ENCODE measurements at places on chromosomes 4 and X.

- DNase-seq, result no peak
These were observed 89.4 kb upstream of the NPY2R start for GRCh38 chr4:155119006-155119405.

GRCh38 chr4:4361883-4362282, 25.0 kb upstream of the NSG1 start:
- DNase-seq, result no peak

DNA sequence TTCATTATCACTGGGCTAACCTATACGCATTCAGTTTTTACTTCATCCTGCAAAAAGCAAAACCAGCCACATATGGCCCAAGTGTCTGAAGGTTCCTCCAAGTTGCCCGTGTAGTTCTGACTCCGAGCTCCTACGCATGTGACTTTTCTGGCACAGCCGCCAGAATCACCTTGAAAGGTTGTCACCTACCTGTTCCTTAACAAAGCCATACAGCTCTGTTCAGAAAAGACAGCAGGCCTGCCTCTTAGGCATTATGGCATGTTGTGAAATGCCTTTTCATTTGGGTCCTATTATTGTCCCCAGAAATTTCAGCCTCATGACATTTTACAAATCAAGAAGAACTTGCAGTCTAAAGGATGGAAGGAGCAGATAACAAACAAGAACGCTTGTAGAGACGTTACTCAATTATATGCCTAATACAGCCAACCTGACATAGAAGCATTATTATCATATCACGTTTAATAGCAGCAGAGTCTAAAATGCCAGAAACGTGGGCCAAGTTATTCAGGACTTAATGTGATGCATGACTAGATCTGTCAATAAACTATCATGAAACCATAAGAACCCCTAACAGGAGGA, 118.5 kb downstream of the RBM47 start:
- no peak for DNase-seq

DNA sequence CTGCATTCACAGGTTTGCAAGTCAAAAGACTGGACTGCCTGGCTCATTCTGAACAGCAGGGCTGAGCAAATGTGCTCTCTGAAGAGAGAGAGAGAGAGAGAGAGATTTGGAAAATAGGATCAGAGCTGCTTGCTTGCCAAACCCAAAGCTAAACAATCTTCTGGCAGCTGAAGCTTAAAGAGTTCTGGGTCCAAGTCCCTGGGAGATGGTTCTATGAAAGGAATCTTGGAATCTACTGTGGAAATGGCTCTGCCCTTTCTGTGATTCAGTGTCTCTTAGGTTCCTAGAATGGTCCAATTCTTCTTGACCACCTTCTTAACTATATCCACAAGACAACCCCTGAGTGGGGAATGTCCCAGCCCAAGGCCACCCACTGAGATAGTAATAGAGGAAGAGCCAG, 66.1 kb upstream of the EFNB1 start:
- no peak for DNase-seq

DNA sequence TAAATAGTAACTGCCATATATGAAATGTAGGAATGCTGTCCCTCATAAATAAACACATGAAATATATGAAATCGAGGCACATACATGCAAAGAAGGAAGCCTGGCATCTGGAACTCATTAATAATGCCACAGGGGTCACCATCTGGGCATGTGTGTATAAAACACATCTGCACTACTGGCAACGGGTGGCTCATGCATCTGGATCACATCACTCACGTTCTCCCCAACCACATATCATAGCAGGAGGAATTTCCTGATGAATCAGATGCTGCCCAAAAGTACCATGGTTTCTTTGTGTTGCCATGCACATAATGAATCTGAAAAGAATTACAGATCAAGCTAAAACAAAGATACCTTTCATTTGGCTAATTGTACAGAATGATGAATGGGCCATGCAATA, 28.6 kb downstream of the RNF175 start:
- DNase-seq, result no peak

GRCh38 chrX:22220941-22221340, 51.8 kb upstream of the CBLL2 start:
- no peak for DNase-seq

DNA sequence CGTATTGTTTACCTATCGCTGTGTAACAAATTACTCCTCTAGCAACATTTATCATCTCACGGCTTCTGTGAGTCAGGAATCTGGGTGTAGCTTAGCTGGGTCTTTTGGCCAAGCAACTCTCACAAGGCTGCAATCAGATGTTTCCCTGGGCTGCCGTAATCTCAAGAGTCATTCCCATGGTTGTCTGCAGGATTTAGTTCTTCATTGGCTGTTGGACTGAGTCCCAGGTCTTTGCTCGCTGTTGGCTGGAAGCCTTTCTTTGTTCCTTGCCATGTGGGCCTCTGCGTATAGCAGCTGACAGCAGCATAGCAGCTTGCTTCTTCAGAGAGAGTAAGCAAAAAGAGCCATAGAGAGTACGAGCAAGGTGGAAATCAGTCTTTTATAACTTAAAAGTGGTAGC, 16.8 kb downstream of the POLR2B start:
- DNase-seq, result no peak

DNA sequence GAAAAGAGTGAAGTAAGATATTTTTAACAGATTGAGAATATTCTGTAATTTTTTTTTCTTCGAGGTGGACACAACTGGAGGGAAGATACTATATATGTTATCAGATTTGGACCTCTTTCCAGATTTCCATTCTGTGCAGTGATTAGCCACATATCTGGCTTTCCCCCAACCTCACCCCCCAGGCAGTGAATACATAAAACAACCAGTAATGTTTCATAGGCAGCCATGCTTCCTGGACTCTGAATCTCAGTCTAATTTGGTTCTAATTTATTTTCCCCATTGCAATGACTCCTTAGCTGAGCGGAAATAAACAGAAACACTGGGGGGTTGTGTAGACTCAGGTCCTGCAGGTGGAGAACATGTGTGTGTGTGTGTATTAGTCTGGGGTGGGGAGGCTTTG, 226.5 kb downstream of the FBXW7 start:
- no peak for DNase-seq

- DNase-seq, result no peak
These were observed 93.6 kb downstream of the AFF2 start for GRCh38 chrX:148593987-148594386.

GRCh38 chr4:94000559-94000958, 172.0 kb downstream of the ATOH1 start:
- no peak for DNase-seq

- DNase-seq, result no peak
These were observed 66.0 kb upstream of the DDX60 start for GRCh38 chr4:168384437-168385141.

DNA sequence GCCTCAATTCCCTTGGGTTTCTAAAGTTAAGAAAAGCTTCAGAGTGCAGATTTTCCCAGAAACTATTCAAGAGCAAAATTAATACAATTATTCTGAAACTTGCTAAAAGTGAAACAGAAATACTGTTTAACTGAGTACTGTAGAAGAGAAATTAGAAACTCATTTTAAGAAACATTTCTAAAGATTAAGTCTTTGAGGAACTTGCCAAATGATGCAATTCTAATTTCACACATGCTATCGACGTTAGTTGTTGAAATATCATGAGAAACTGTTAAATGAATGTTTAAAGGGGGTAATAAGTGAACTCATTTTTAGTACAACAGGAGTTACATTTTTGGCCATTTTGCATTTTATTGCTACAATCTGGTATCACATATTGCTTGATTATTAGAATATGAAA, 125.3 kb upstream of the MAOA start:
- no peak for DNase-seq

GRCh38 chr4:62948108-62948507, 1461.1 kb downstream of the TECRL start:
- no peak for DNase-seq

GRCh38 chr4:11843927-11844326, 415.2 kb upstream of the HS3ST1 start:
- DNase-seq, result no peak

DNA sequence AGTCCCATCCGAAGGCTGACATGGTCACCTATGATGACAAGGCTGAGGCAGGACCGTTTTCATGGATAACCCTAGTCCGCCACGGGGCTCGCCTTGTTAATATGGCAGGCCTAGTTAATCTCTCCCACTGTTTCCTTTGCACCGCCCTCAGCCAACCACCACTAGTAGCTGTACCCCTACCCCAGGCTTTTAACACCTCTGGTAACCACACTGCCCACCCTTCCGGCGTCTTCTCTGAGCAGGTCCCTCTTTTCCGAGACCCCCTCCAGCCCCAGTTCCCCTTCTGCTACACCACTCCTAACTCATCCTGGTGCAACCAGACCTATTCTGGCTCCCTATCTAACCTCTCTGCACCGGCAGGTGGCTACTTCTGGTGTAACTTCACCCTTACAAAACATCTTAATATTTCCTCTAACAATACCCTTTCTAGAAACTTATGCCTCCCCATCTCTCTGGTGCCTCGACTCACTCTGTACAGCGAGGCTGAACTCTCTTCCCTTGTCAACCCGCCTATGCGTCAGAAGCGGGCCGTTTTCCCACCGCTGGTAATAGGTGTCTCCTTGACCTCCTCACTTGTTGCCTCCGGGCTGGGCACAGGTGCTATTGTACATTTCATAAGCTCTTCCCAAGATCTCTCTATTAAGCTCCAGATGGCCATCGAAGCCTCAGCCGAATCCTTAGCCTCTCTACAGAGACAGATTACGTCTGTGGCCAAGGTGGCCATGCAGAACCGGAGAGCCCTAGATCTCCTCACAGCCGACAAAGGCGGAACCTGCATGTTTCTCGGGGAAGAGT, 964.4 kb downstream of the RPA4 start:
- DNase-seq, result no peak

GRCh38 chrX:122272011-122272410, 912.1 kb upstream of the GRIA3 start:
- no peak for DNase-seq

- DNase-seq, result no peak
These were observed 14.7 kb upstream of the GSX2 start for GRCh38 chr4:54085284-54085683.

GRCh38 chrX:132948648-132949260, 9.7 kb downstream of the HS6ST2 start:
- no peak for DNase-seq

DNA sequence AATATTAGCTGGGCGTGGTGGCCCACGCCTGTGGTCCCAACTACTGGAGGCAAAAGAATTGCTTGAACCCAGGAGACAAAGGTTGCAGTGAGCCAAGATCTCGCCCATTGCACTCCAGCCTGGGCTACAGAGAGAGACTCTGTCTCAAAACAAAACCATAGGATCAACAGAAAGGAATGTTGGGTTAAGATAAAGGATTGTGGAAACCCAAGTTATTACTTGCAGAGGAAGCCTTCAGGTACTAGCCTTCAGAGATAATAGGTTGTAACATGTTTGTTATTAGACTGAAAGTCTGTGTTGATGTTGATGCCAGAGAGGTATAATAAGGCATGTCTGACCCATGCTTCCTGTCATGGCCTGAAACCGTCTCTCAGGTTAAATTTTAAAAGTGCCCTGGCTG, 16.9 kb downstream of the SSX5 start:
- no peak for DNase-seq

DNA sequence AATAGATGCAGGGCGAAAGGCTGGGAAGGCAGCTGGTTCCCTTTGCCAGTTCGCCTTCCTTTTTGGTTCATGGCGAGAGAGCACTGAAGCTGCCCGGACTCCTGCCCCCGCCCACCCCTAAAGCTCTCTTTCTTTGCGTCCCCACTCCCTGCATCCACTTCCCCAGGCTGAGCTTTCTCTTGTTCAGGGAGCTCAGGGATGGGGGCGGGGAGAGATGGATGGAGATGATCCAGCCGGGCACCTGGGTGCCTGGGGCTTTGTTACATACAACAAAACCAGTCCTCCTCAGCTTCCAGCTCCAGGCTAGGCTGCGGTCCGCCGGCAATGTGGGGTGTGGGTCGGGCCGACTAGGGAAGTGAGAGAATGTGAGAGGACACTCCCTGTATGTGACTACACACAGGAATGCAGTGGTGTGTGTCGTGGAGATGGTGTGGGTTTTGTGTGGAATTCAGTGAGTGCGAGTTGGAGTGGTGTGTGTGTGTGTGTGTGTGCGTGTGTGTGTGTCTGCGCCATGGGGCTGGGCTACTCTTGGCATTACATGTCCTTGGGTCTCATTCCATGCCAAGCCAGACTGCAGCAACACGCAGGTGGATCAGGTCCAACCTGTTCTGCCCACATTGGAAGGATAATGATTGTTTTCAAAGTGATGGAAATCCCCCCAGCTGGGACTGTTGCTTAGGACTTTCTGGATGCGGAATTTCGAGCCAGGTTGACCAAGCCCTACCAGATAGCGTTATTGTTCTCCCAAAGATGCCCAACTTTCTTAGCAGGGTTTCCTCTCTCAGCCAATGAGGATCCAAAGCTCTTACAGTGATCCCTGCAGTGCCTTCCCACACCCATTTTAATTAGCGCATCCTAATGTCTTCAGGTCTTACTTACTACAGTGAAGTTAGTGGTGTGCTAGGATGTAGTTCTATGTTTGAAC, 149.4 kb upstream of the CHRDL1 start:
- DNase-seq, result no peak

- DNase-seq, result peak; percentile 51
These were observed 1.5 kb upstream of the NR3C2 start for GRCh38 chr4:148443512-148444295.

GRCh38 chr4:141524841-141525240, 111.5 kb upstream of the IL15 start:
- no peak for DNase-seq

- no peak for DNase-seq
These were observed 341.2 kb upstream of the FMR1 start for GRCh38 chrX:147570483-147570882.

- no peak for DNase-seq
These were observed 260.3 kb upstream of the TENM3 start for GRCh38 chr4:181982856-181983255.

DNA sequence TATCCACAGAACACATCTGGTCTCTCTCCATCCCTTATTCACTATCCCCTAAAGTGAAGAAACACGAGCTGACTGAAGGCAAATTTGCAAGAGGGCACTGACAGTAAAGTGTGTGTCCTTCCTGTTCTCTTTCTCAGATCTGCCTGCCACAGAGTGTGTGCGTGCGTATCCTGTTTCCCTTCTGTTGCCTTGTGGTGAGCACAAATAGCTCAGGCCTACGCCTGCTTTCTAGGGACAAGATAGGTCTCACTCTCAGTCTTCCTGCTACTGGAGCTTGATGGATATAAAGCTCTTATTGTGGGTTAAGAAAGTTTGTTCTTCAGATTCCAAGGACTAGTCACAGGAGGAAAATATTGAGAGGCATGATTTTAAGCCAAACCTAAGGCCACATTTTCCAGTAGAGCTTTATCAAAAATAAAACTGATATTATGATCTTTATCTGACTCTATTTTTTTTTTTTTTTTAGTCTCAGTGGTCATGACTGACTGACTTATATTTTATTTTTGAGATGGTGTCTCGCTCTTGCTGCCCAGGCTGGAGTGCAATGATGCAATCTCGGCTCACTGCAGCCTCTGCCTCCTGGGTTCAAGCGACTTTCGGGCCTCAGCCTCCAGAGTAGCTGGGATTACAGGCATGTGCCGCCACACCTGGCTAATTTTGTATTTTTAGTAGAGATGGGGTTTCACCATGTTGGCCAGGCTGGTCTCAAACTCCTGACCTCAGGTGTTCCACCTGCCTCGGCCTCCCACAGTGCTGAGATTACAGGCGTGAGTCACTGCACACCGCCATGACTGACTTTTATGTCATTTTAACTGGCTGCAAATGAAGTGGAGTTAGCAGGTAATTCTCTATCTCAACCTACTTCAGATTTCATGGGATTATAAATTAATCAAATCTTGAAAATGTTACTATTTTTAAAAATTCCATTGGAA, 140.3 kb upstream of the SH3RF1 start:
- DNase-seq, result peak; percentile 43
